ENCODE measurements at places on chromosomes 4 and X. TPM values are rescaled to one million over a fixed set of nuclear protein-coding genes. Genes with fewer than 3 reads are reported as not detected.

DNA sequence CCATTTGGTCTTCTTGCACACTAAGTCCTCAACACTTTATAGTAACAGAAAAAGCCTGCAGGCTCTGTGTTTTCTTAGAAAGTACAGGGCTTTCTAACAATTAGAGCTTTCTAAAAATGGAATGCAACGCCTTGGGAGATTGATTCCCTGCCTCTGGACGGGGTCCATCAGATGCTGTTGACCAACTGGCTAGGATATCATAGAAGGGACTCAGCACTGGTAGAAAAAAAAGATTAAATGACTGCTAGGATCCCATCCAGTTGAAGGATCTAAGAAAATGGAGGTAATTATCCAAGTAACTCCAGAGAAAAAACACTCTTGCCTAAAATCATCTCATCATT is 39.5 kb downstream of the USP46 start:
- no peak overlapping the region for H3K27ac ChIP-seq
- H3K4me1 ChIP-seq, result no peaks in the 10 kb centered on the region
- no peaks in the 10 kb centered on the region for H3K36me3 ChIP-seq

DNA sequence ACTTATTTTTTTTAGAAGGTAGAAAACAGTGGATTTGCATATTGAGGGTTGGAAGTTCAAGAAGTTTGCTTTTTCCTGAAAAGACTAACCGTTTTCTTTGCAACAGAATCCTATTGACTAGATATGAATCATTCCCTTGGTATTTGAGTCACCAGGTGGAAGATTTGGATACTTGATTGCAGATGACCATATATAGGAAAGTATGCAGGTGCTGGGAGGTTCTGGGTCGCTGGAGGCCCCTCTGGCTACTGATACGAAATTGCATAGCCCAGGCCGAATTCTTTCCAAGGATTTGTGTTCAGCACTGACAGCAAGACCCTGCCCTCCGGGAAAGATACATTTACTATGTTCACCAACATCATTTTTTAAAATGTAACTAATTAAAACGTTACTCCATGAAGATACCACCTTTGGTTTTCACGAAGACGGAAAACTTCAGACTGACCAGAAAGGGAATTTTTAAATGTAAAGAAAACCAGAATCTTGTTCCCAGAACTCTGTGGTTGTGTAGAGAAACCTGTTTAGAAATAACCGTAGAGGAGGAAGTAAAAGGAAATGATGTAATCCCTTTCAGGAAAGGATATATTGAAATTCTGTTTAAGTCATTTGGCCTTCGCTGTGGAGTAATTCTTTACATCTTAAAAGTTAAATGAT is 946 bp downstream of the ANXA3 start:
- no peaks in the 10 kb centered on the region for H3K27me3 ChIP-seq
- H3K27ac ChIP-seq, result peak overlapping the region; percentile 43
- H3K4me3 ChIP-seq, result no peak overlapping the region
- H3K4me1 ChIP-seq, result peaks cover 4% of the 10 kb centered on the region
- no peak for DNase-seq
- no peaks in the 10 kb centered on the region for H3K36me3 ChIP-seq

GRCh38 chrX:2360731-2361130 is 140.0 kb downstream of the DHRSX start:
- no peaks in the 10 kb centered on the region for H3K36me3 ChIP-seq
- no peaks in the 10 kb centered on the region for H3K27me3 ChIP-seq
- no peak for DNase-seq
- H3K27ac ChIP-seq, result no peak overlapping the region
- no peak overlapping the region for H3K4me3 ChIP-seq

DNA sequence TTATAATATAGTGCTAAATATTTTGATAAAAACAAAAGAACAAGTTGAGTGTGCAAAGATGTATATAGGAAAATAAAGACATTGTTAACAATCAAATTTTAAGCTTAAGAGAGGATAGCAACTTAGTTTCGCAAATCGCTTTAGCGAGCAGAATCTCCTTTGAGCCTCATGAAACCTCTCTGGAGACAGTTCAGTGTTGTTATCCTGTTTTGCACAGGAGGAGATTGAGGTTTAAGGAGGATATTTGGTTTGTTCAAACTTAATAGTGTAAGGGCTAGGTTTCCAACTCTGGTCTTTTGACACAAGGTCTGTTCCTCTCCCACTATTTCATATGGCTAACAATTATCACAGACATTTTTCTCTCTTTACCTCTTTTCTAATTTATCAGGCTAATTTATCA is 1848.5 kb upstream of the TENM3 start:
- no peak for DNase-seq
- no peaks in the 10 kb centered on the region for H3K36me3 ChIP-seq
- H3K4me3 ChIP-seq, result no peak overlapping the region
- no peaks in the 10 kb centered on the region for H3K4me1 ChIP-seq
- no peak overlapping the region for H3K27ac ChIP-seq

GRCh38 chr4:119652998-119653397 is 24.4 kb upstream of the PDE5A start:
- H3K36me3 ChIP-seq, result no peaks in the 10 kb centered on the region
- H3K4me1 ChIP-seq, result no peaks in the 10 kb centered on the region
- no peak overlapping the region for H3K27ac ChIP-seq

- peaks cover 9% of the 10 kb centered on the region for H3K4me1 ChIP-seq
- DNase-seq, result no peak
- H3K36me3 ChIP-seq, result no peaks in the 10 kb centered on the region
- H3K27ac ChIP-seq, result no peak overlapping the region
- H3K4me3 ChIP-seq, result no peak overlapping the region
These were observed 14.3 kb upstream of the PNPLA4 start for GRCh38 chrX:7941390-7942042.

The DOCK11 gene
- 1.1 TPM for total RNA-seq

The TLL1 gene
- total RNA-seq, result 0.19 TPM

The PLXNB3 gene
- 1.2 TPM for total RNA-seq

The ATP1B4 gene
- total RNA-seq, result not detected
